ENCODE measurements at places on chromosomes 2 and 18.

DNA sequence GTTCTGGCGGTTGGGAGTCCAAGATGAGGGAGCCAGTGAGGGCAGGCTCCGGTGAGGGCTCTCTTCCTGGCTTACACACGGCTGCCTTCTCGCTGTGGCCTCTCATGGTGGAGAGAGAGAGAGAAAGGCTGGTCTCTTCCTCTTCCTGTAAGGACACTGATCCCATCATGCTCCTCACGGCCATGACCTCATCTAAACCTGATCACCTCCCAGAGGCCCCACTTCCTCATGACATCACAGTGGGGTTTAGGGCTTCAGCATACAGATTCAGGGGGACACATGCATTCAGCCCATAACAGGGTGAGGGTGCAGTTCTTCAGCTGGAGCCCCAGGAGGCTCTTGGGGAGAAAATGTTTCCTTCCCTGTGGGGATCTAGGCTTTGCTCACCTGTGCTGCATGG, 29.2 kb downstream of the AGAP1 start:
- DNase-seq: no peak

GRCh38 chr2:32715981-32716380, 88.1 kb downstream of the TTC27 start:
- DNase-seq: no peak

DNA sequence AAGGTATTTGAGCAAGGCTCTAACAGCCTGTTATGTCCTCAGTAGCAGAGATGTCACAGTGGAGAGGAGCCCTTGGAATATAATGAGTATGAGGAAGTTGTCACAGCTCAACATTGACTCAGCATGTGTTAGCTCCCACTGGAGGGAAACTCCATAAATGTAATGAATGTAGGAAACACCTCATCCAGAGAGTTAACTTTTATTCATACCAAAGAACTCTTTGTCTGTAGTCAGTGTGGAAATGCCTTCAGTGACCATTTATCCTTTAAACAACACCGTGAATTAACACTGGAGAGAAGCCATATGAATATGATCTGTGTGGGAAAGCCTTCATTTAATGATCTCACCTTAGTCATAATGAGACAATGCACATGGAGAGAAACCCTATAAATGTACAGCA, 59.7 kb downstream of the CYP1B1 start:
- no peak for DNase-seq

DNA sequence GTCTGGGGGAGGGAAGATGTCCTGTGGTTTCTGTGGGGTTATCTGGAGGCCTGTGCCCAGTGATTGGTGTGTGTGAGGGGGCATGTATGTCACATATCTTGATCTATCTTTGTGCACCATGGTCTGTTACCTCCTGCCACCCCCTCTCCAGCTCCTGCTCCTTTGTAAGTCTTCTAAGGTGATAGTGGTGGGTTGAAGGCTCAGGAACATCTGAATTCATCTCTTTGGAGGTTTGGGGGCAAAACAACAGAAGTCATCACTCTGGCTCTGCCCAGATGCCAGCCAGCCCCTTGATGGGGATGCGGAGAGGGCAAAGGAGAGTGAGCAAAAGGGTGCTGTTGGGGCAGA, 2.7 kb upstream of the WNT6 start:
- DNase-seq: no peak

DNA sequence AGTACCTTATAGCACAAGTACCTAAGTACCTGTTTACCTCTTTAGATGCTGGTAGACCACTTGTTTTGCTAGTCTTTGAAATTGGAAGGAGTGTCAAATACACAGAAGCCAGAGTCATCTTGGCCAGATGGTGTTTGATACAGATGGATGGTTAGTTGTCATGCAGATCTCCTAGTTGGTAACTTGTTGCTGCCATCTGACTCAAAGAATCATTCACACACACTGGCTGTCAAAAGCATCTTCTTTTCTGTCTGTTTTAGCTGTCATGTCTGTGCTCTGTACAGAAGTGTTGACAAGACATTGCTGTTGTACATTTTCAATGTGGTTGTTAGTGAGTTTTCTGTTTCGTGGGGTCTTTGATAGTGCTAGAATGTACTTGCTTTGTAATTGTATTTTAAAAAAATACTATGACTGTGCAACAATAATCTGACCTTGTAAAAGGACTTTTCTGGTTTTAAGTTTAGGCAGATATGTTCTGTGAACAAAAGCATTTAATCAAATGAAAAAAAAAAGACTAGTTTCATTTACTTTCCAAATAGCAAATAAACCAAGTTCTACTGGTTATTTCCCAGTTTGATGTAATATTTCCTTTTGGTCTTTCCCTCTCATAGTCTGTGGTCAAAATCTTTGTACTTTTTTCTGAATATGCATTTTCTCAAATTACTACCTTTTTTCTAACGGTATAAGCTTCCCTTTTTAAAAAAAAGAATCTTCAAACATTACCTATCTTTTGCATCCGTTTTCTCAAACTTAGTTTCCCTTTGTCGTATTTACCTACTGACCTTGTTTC, 39.9 kb downstream of the TANK start:
- no peak for DNase-seq

DNA sequence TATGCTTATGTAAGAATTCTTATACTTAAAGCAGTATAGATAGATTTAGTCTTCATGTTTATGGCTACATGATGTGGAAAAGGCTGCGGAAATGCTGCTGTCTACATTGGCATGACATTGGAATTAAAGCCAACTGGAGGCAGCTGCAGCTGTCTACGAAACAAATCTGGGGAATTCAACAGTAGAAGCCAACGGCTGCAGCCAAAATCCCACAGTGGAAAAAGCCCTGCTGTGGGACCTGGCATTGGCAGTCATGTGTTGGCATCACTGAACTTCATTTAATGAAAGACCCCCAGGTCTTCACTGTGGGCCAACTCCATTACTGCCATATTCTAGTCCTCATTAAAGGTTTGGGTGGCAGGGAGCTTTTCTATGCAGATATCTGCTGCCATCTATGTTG, 223.6 kb downstream of the SLC8A1 start:
- no peak for DNase-seq

DNA sequence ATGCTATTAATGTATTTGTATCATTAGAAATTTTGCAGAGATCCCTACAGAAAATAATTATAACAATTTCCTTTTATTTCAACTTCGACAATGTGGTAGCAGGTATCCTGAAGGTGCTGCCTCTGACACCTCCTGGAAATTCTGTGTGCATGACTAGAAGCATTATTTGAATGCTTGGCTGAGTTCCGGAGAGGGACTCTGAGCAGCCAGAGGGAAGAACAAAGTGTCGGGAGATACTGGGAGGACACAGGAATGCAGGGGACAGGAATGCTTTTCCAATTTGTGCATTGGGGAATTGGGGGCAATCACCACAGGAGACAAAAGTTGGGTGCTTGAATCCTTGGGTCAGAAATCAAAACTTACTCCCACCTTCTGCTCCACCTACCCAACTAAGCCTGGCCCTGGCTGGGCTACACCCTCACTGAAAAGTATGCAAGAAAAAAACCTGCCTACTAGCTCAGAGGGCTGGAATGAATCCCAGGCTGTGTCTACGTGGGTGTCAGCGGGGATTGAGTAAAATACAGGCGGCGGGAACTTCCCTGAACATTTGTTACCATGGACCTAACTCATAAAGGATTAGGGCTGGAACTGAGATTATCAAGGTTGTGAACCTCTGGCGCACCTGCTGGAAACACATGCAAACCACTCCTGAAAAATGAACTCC, 299.3 kb downstream of the SOX11 start:
- no peak for DNase-seq

- no peak for DNase-seq
These were observed 380.7 kb downstream of the RBM43 start for GRCh38 chr2:150880986-150881385.

DNA sequence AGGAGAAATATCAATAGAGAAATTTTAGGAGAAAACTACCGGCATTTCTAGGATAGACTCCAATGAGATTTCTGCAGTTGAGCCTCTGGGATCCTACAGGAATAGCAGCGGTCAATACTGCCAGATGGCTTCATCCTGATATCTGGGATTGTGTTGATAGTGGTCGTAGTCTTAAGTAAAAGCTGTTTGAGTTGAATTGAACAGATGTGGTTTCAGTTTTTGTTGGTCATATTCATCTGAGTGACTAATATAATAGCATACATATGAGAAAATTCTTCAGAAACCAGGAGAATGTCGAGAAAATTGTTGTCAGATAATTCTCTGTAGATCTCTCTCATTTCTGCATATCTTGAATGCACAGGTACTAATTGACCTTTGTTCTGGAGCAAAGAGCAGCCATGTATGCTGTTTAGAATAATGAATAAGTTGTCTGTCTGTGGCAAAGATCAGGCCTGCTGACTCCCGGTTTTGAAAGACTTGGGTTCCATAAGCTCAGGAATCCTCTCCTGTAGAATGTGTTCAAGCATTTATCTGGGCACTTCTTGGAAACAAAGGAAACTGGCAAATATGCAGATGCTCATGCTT, 288.1 kb downstream of the TMX3 start:
- DNase-seq: no peak

DNA sequence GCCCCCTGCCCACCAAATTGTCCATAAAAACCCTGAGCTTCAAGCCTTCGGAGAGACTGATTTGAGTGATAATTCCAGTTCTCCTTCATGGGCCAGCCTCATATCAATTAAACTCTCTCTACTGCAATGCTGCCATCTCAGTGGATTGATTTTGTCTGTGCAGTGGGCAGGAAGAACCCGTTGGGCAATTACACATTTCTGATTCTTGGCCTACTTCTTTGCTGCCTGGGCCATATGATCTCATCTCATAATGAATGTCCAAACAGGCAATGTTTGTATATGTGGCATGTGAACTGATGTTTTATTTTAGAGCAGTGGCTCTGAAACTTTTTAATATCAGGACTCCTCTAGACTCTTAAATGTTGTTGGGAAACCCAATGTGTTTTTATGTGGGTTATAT, 101.2 kb upstream of the SLC38A11 start:
- no peak for DNase-seq

DNA sequence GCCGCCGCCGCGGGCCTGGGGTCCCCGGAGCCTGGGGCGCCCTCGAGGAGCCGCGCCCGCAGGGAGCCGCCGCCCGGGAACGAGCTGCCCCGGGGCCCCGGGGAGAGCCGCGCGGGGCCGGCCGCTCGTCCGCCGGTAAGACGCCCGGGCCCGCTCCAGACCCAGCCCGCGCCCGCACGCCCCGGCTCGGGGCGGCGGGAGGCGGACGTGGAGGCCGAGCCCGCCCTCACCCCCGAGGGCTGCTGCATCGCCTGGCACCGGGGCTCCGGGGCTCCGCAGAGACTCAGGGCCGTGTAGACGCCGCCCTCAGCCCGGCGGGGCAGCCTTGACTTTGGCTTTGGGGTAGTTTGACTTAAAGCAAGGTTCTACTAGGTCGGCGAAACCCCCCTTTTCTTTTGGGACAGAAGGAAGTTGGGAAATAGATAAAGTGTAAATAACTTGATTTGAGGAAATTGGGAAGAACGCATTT, 335 bp downstream of the ERFE start:
- DNase-seq: peak; percentile 49

DNA sequence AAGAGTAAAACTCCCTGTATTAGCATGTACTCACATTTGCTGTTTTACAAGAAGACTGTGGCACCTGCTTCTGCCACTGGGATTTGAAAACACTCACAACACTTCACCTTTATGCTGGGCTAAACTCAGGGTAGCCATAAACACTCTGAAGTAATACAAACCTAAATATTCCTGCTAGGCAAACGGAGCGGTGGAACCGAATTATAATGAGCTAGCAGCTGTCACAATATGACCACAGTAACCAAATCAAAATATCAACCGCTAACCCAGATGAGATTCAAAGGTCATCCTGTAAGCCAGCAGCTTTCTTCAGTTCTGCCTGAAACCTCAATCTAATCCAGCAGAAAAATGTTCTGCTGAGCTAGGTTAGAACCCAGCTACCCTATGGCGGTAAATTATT, 132.1 kb downstream of the TCF4 start:
- no peak for DNase-seq

DNA sequence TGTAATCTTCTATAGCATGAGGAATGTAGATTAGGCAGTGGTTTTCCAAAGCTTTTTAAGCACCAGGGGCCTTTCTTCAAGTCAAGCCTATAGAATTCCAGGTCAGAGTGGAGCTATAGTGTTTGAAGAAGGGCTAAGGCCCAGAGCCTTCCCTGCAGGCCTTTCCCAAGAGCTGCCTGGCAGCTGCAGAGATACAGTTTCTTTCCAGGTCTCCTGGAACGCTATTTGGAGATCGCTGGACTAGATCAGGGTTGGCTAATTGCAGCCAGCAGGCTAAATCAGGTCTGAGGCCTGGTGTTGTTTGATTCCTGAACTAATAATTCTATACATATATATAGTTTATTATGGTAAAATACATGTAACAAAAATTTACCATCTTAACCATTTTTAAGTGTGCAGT, 319.0 kb upstream of the SPRED2 start:
- DNase-seq: no peak

- no peak for DNase-seq
These were observed 600.1 kb upstream of the ZNF804A start for GRCh38 chr2:183998041-183998796.

DNA sequence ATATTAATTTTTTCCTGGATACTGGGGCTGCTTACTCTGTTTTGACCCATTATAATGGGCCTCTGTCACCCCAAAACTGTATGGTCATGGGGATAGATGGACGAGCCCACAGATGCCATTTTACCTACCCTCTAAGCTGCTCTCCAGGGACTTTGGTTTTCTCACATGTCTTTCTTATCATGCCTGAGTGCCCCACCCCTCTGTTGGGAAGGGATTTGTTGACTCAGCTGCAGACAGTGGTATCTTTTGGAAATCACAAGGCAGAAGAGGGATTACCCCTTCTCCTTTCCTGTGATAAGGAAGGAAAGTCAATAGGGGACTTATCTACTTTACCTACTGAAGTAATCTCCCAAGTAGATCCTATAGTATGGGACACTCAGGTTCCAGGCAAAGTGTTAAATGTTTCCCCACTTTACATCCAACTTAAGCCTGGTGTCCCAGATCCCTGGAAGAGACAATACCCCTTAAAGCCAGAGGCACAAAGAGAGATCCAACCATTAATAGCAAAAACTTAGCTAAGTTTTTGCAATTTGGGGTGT, 182.7 kb downstream of the RNF152 start:
- no peak for DNase-seq

GRCh38 chr2:205740381-205740780, 58.1 kb downstream of the NRP2 start:
- no peak for DNase-seq

DNA sequence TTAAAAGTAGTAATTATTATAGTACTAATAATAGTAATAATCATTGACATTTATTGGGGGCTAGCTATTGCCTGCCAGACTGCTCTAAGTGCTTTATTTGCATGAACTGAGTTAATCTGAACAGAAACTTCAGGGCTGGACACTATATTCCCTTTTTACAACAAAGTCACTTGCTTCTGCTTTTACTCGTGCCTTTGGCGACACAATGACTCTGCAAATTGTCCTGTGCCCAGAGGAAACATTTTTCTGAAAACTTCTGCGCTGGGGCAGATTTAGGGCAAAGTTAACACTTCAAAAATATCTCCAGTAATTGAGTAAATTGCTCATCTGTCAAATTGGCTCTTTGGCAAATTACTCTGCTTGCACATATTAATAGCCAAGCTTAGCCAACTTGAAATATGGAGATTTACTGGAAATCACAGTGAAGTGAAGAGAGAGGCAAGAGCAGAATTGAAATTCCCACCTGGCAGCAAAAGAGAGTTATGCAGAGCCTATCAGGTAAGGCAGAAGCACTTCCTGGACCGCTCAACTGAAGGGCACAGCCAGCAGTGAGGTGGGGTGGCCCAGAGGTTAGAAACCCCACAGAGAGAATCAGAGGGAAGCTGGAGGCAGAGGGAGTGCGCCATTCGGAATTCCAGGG, 36.3 kb downstream of the BMP10 start:
- no peak for DNase-seq
